ENCODE measurements at places on chromosomes 3 and 15.

GRCh38 chr3:27585429-27585828 is 101.2 kb upstream of the SLC4A7 start:
- no peak for DNase-seq

GRCh38 chr3:8610951-8611350 is 33.6 kb downstream of the SSUH2 start:
- no peak for DNase-seq

DNA sequence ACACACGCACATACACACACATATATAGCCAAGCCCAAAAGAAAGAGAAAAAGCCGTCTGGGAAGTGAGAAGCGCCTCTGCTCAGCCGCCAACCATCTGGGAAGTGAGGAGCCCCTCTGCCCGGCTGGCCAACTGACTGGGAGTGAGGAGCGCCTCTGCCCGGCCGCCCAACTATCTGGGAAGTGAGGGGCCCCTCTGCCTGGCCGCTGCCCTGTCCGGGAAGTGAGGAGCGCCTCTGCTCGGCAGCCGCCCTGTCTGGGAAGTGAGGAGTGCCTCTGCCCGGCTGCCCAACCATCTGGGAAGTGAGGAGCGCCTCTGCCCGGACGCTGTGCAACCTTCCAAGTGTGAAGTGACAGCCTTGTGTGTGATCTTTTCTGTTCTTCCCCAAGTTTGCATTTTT is 49.2 kb downstream of the FHIT start:
- DNase-seq = no peak

- no peak for DNase-seq
Measured at GRCh38 chr3:128725547-128726022, 398 bp upstream of the RAB7A start.

- DNase-seq = no peak
Measured at GRCh38 chr3:45321607-45322391, 66.6 kb upstream of the LARS2 start.

DNA sequence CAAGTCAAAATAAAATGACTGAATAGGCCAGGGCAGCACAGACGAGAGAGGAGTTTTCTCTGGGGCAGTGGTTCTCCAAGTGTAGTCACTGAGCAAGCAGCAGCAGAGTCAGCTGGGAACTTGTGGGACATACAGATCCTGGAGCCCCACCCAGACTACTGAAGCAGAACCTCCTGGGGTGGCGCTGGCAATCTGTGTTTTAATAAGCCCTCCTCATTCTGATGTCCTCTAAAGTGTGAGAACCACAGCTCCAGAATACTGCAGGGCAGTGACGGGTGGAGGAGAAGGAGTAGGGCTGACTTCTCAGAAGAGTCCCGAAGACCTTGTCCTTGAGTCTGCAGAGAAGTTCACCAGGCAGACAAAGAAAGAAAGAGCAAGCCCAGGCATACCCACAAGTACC is 251.3 kb upstream of the HES1 start:
- DNase-seq = no peak

GRCh38 chr3:104787306-104787705 is 579.4 kb upstream of the ALCAM start:
- DNase-seq = no peak

DNA sequence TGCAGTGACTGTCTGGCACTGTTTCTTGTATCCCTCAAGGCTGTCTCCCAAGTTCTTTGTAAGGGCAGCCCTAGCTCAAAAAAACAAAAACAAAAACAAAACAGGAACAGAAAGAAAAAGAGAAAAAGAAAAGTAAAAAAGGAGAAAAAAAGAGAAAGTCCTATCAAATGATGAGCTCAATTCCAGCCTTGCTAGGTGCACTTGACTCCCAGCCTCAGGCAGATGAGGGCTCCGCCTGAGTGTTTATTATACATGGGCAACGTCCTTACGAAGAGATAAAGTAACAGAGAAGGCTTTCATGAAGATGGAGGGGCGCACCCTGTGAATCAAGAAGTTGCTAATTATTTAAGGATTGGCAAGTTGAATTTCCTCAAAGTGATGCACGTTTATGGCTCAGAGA is 175.3 kb downstream of the MEIS2 start:
- DNase-seq = no peak

DNA sequence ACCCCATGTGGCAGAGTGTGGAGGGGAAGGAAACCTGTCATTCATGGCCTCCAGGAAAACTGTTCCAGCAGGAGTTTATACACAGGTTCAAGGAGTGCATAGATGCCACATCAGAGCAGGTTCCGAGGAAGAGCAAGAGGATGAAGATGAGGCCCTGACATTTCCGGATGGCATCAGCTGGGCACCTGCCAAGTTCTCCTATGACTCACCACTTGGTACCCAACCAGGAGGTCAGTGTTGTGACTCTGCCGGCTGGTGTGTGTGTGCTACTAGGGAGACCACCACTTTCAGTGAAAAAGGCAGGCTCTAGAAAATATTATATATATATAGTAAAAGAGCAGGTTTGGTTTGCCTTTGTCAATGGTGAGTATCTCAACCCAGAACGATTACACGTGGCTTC is 69.3 kb downstream of the NTRK3 start:
- DNase-seq = no peak

DNA sequence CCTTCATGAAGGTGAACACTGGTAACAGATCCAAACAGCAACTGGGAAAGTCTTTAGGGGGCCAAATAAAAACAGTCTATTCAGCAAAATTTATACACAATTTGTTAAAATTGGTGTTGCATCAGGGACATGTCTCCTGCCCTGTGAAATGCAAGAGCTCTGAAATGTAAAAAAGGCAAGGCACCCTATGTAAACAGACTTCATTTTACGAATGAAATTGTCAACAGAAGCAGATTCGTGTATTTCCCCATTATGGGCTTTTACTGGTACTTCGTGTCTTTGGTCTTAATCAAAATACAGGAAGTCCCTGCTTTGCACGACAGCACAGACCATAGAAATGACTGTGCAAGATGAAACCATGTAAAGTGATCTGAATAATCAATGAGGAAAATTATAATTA is 127.3 kb upstream of the THBS1 start:
- DNase-seq = no peak

- no peak for DNase-seq
Measured at GRCh38 chr15:26667222-26667988, 105.5 kb downstream of the GABRB3 start.

- no peak for DNase-seq
Measured at GRCh38 chr3:62097121-62097520, 276.2 kb downstream of the FEZF2 start.

GRCh38 chr15:66452971-66453580 is 44.5 kb downstream of the SNAPC5 start:
- no peak for DNase-seq

DNA sequence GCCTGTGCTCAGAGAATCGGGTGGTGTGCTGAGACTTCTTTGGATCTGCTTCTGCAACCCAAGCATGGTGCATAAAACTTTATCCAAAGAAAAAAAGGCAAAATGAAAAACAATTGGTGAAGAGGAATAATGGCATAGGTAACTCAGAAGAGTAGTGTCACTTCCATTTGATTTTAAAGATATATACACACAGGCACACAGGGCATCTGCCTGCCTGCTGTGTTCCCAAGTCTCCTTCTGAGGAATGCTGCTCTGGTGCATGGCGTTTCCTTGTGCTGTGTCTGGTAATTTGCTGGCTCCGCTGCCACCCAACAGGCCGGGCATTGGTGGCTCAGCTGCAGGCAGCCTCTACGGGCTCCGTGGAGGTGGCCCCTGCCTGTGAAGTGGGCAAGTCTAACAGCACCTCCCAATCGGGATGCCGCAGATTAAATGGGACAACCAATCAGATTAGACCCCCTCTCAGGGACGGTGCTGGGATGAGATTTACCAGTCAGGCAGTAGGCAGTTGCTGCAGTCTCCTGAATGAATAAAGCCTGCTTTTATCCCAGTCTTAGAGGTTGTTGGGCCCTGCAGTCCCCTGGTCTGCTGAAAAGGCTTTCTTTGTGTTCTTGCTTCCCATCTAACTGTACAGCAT is 253.7 kb upstream of the RASGRP1 start:
- no peak for DNase-seq

GRCh38 chr15:68894208-68894607 is 36.1 kb upstream of the SPESP1 start:
- no peak for DNase-seq

DNA sequence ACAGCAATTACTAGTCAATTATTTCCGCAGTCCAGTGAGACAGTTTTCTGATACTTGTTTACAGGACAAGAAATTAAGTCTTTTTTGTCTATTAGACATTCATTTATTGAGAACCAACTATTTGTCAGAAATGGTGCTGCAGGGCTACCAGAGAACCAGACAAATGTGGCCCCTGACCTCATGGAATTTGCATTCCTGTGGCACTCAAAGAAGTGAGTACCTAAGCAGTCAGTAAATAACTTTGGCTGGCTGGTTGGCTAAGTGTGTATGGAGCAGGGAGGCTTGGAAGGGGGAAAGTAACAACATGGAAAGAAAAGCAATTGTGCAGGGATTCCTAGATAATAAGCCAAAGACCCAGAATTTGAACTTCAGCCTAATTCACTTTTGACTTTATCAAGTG is 837.0 kb upstream of the CFAP20DC start:
- no peak for DNase-seq
